Sigmoid colon (tissue), 7 donors: ENCODE measurements at places on chromosomes 5 and 9. TPM values are rescaled to one million over a fixed set of nuclear protein-coding genes. Genes with fewer than 3 reads are reported as not detected.

DNA sequence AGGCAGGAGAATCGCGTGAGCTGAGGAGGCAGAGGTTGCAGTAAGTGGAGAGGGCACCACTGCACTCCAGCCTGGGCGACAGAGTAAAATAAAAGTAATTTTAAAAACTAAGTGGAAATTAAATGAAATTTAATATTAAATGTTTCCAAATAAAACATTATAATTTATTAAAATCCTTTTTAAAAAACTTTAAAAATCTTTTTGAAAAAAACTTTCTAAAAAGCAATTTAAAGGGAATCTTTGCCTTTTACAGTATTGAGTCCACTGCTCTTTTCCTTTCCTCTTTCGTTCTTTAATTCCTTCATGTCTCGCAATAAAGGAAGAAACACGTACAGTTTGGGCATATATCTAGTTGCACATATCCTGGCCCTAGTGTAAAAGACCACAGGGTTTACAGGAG is 77.8 kb upstream of the DMRT1 start:
- H3K4me3 ChIP-seq = peak overlapping the region; percentile 26
- no peaks in the 10 kb centered on the region for H3K4me1 ChIP-seq
- no peak overlapping the region for H3K27ac ChIP-seq
- H3K27me3 ChIP-seq = no peaks in the 10 kb centered on the region
- DNase-seq = no peak
- H3K36me3 ChIP-seq = no peaks in the 10 kb centered on the region

NMUR2 gene
- not detected for polyA plus RNA-seq

PTGS1 gene
- 3.0 TPM for polyA plus RNA-seq

- no peaks in the 10 kb centered on the region for H3K27me3 ChIP-seq
- H3K27ac ChIP-seq = no peak overlapping the region
- no peaks in the 10 kb centered on the region for H3K4me1 ChIP-seq
- H3K4me3 ChIP-seq = no peak overlapping the region
- H3K36me3 ChIP-seq = no peaks in the 10 kb centered on the region
These were observed 156.5 kb upstream of the NFIL3 start for GRCh38 chr9:91580136-91580535.

GRCh38 chr5:92917044-92917443 is 664.0 kb downstream of the NR2F1-AS1 start:
- no peaks in the 10 kb centered on the region for H3K36me3 ChIP-seq
- no peaks in the 10 kb centered on the region for H3K4me1 ChIP-seq
- H3K27ac ChIP-seq = no peak overlapping the region
- H3K4me3 ChIP-seq = no peak overlapping the region
- no peak for DNase-seq

OTP gene
- polyA plus RNA-seq = not detected

DNAH5 gene
- not detected for polyA plus RNA-seq

GRCh38 chr5:116421080-116421629 is 153.5 kb downstream of the SEMA6A start:
- no peaks in the 10 kb centered on the region for H3K27me3 ChIP-seq
- H3K27ac ChIP-seq = no peak overlapping the region
- H3K4me1 ChIP-seq = no peaks in the 10 kb centered on the region
- no peak overlapping the region for H3K4me3 ChIP-seq
- H3K36me3 ChIP-seq = no peaks in the 10 kb centered on the region

- H3K36me3 ChIP-seq = no peaks in the 10 kb centered on the region
- no peaks in the 10 kb centered on the region for H3K4me1 ChIP-seq
- H3K27me3 ChIP-seq = no peaks in the 10 kb centered on the region
- H3K27ac ChIP-seq = peak overlapping the region; percentile 74
These were observed 30.4 kb upstream of the B4GALT1 start for GRCh38 chr9:33197279-33198152.

HAVCR1 gene
- not detected for polyA plus RNA-seq

DNA sequence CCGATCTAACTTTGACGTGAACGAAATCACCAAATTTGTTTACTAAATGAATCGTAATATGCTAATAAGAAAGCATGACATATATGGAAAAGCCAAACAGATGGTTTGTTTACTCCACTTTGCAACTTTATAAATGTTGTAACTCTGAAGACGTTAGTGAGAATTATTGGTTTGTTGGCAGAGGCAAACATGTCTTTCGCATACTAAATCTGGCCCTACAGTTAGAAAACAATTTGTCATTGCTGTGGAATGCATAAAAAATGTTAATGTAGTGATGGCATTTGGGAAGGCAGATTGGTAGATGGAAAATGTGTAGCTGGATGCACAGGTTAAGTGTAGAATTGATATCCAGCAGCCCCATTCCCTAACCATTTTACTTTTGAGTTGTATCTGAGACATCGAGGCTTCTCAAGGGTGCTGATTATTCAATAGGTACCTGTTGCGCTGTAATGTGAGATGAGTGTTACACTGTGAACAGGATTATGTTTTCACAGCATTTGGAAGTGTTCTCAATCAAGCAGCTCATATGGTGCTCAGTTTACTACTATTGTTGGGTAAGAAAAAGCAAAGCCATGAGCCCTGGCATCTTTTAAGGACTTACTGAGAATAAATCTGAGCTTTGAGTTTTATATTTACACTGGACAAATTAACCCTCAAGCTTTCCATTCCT is 444.8 kb downstream of the BNC2 start:
- no peaks in the 10 kb centered on the region for H3K4me1 ChIP-seq
- no peak overlapping the region for H3K27ac ChIP-seq
- no peak for DNase-seq
- H3K27me3 ChIP-seq = no peaks in the 10 kb centered on the region
- no peak overlapping the region for H3K4me3 ChIP-seq

SLU7 gene
- polyA plus RNA-seq = 44.4 TPM

- H3K4me3 ChIP-seq = no peak overlapping the region
- H3K36me3 ChIP-seq = no peaks in the 10 kb centered on the region
- no peaks in the 10 kb centered on the region for H3K4me1 ChIP-seq
- H3K27ac ChIP-seq = no peak overlapping the region
- no peak for DNase-seq
These were observed 110.8 kb downstream of the PCSK1 start for GRCh38 chr5:96322217-96322616.

- no peaks in the 10 kb centered on the region for H3K4me1 ChIP-seq
- no peak overlapping the region for H3K27ac ChIP-seq
- DNase-seq = no peak
- H3K36me3 ChIP-seq = no peaks in the 10 kb centered on the region
- H3K27me3 ChIP-seq = no peaks in the 10 kb centered on the region
These were observed 101.3 kb upstream of the ADRA1B start for GRCh38 chr5:159814805-159815585.

GRCh38 chr5:133944263-133945185 is 23.9 kb downstream of the C5orf15 start:
- DNase-seq = no peak
- H3K4me3 ChIP-seq = no peak overlapping the region
- no peaks in the 10 kb centered on the region for H3K27me3 ChIP-seq

OTULINL gene
- polyA plus RNA-seq = 21.1 TPM

DNA sequence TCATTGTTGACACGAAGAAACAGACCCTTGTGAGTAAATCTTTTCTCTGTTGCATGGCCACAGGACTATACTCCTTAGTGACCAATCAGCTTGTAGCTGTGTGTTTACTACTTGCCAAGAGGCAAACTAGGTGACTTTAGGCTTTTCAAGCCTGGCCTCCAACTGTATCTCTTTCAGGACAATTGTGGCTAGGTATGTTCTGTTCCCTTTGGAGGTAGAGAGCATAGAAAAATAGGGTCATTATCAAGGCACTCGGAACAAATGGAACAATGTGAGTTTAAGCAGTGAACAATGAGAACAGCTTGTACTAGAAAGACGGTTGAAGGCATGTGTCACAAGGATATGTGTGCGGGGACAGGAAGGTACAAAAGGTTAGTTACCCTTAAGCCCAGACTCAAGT is 48.1 kb downstream of the SLC46A2 start:
- no peaks in the 10 kb centered on the region for H3K27me3 ChIP-seq
- peaks cover 23% of the 10 kb centered on the region for H3K36me3 ChIP-seq
- DNase-seq = no peak
- no peak overlapping the region for H3K4me3 ChIP-seq
- peaks cover 6% of the 10 kb centered on the region for H3K4me1 ChIP-seq

DNA sequence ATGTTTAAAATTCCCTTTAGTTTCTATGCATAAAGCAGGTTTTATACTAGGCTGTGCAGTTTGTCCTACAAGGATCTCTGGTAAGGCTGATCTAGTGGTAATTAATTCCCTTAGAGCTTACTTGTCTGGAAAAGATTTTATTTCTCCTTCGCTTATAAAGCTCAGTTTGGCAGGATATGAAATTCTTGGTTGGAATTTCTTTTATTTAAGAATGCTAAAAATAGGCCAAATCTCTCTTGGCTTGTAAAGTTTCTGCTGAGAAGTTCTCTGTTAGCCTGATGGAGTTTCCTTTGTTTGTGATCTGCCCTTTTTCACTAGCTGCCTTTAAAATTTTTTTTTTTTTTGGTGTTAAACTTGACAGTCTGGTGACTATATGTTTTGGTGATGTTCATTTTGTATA is 237.1 kb upstream of the TLE4 start:
- H3K27me3 ChIP-seq = no peaks in the 10 kb centered on the region
- no peaks in the 10 kb centered on the region for H3K4me1 ChIP-seq
- DNase-seq = no peak
- H3K36me3 ChIP-seq = no peaks in the 10 kb centered on the region
- no peak overlapping the region for H3K4me3 ChIP-seq

PAEP gene
- polyA plus RNA-seq = not detected

C6 gene
- 1.8 TPM for polyA plus RNA-seq
